IPS-NIHi11 (cell line): ENCODE measurements at places on chromosomes 5 and 9.

GRCh38 chr9:22158927-22159346, 149.8 kb upstream of the CDKN2B start:
- no peak for DNase-seq

DNA sequence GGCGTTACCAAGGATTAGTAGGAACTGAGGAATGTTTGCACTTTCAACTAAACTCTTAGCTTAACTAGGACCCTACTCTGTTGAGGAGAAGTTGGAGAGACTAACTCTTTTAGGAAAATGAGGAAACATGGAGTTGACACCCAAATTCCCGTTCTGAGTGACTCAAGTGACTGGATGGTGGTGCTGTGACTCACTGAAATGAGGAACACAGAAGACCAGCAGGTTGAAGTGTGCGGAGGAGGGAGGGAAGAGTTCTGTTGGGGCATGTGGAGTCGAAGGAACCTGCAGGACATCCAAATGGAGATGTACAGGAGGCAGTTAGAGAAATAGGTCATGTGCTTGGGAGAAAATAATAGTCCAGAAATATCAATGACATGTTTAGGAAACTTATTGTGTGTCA, 8.2 kb downstream of the HEXB start:
- no peak for DNase-seq

GRCh38 chr9:131752231-131752884, 12.5 kb upstream of the RAPGEF1 start:
- DNase-seq = no peak

DNA sequence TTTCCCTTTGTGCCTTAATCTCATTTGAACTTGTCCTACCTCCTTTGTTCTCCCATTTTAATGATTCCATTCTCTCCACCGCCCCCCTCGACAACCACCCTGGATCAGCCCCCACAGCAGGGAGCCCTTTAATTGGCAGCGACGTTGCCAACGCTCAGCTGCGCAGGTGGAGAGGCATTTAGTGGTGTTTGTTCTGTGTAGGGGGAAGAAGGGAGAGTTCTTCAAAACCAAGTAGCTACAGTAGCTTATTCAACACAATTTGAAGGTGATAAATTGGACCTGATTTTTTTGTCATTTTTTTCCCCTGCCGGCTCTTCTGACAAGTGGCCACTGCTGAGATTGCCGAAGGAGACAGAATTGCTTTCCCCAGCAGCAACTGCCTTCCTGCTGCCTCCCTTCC, 499.1 kb downstream of the CDK5RAP2 start:
- no peak for DNase-seq

DNA sequence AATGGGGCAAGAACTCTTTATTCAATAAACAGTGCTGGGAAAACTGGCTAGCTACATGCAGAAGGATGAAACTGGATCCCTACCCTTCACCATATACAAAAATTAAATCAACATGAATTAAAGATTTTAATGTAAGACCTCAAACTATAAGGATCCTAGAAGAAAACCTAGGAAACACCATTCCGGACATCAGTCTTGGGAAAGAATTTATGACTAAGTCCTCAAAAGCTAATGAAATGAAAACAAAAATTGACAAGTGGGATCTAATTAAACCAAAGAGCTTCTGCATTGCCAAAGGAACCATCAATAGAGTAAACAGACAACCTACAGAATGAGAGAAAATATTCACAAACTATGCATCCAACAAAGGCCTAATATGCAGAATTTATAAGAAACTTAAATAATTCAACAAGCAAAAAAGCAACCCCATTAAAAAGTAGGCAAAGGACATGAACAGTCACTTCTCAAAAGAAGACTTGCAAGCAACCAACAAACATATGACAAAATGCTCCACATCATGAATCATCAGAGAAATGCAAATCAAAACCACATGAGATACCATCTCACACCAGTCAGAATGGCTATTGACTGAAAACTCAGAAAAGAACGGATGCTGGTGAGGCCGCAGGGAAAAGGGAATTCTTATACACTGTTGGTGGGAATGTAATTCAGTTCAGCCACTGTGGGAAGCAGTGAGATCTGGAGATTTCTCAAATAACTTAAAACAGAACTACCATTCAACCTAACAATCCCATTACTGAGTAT, 104.3 kb upstream of the MAP3K1 start:
- no peak for DNase-seq

- DNase-seq = no peak
Observed at GRCh38 chr5:128154943-128155342, 71.4 kb downstream of the SLC12A2 start.

GRCh38 chr5:180071531-180072255, at the start of gene RNF130:
Gene RNF130, minus strand, starts transcription at chr5:180071759. Its CDS starts 57 bp downstream, at chr5:180071702.
- DNase-seq = peak; percentile 97

DNA sequence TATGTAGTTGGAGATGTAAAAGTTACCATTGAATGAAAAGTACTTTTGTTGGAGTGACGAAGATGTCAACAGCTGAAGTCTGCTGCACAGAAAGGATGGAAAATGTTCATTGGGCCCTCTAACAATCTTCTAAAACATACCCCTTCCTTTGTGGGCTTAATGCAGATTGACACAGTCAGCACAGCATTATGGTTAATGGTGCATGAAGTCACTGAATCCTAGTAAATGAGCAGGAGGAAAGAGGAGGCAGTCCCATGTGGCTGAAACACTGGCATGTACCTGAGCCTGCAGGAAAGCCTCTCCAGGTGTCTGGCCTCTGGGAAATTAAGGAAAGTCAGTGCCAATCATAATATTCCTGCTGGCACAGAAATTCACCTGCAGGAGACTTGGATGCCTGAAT, 153.8 kb downstream of the ARL15 start:
- no peak for DNase-seq

GRCh38 chr5:179606071-179606909, 17.2 kb downstream of the HNRNPH1 start:
- no peak for DNase-seq

DNA sequence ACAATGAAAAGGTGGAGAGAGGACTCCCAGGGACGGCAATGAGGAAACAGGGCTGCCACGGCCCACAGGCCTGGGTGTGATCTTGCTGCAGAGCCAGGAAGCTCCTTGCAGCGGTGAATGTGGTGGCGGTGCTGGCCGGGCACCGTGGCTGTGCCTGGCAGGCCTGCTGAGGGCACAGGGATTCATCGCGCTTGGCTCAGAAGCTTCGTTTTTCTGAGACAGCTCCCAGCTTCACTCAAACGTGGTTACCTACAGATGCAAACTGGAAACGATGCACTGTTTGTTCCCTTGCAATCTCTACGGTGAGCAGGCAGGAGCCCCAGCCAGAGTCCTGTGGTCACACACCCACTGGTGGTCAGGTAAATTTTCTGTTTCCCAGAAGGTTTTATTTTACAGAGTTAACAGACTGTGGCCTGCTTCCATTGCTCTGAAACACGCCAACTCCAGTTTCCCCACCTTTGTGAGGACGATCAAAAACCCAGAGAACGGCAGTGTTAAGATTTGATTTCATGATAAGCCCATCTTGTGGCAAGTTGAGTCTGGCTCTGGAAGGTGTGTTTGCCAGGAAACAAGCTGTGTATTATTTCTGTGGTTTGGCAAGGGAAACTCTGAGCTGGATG, 183.9 kb downstream of the AUH start:
- no peak for DNase-seq

GRCh38 chr5:150486402-150487198, 21.3 kb upstream of the NDST1 start:
- peak; percentile 84 for DNase-seq

DNA sequence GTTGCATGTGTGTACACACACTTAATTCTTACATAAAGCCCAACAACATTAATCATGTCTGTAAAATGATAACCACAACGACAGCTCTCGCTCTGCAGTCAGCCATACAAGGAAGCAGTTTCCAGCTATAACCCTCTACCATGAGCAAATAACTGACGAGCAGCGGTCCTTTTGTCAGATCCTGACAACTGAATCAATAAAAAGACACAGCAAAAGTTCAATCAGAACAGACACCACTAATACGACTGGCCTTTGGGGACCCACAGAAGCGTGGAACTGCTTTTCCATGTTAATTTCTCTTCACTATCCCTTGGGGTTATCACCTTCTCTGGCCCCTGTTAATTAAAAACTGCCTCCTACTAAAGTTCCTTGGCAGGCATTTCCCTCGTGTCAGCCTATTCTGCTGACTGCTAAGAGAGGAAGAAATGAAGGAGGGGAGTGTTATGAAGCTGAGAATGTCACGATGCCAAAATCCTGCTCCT, 722.8 kb upstream of the GRAMD2B start:
- DNase-seq = no peak

DNA sequence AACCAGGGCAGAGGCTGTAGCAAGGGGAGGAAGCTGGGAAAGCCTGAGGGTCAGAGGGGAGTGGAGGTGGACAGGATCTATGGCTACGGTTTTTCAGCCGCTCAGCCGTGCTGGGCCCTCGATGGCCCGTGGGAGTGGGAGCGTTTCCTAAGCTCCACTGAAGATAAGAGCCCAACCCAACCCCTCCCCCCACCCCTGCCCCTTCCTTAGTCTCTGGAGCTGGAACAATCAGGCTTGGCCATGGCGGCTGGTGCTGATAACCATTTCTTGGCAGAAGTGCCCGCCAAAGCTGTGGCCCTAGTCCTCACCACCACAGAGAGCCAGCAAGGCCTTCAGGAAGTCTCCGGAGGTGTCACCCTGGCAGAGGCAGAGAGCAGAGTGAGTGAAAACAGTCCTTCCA, 20.3 kb upstream of the TNIP1 start:
- DNase-seq = no peak

DNA sequence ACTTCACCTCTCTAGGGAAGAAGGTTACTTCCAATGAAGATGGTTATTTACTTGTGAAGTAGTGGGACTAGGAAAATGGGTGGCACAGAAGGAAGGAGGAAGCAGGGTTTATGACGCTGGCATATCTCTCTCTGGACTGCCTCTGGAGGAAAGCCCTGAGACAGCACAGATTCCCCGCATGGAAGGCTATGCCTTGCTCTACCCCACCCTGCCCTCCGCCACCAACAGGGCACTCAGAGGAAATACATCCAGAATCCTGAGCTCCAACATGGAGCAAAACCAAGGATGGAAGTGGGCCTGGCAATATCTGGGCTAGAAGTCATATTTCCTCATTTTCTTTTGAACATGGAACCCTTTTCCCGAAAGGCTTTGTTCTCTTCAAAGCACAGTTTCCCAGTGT, 346.9 kb downstream of the ZSWIM6 start:
- peak; percentile 53 for DNase-seq

- peak; percentile 84 for DNase-seq
Observed at GRCh38 chr9:89564346-89564878, 40.4 kb upstream of the GADD45G start.

- DNase-seq = no peak
Observed at GRCh38 chr5:45643056-45643455, 53.1 kb downstream of the HCN1 start.

DNA sequence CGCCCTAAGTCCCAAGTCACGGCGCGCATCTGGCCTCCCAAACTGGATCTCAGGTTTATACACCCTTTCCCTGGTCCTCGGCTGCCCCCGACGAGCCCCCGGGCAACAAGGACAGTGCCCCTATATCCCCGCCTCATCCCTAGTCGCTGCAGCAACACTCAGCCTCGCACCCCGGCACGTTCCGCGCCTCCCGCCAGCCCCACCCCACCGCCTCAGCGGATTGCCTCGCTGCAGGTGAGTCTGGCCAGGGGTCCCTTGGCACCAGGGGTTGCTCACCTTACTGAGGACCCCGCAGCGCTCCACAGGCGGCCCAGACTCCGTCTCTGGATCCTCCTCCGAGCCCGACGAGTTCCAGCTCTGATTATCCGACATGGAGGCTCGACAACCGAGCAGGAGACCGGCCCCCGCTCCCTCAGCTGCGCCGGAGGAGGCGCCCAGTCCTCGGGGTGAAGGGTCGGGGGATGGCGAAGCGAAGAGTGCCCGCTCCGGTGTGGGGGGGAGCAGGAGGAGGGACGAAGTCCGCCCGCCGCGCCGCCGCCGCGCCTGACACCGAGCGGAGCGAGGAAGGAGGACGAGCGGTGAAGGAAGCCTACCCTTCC, 494 bp downstream of the CERT1 start:
- DNase-seq = peak; percentile 40

GRCh38 chr5:125205601-125206225, 459.3 kb upstream of the ZNF608 start:
- no peak for DNase-seq

GRCh38 chr5:155676967-155677366, 650.0 kb upstream of the SGCD start:
- no peak for DNase-seq

- DNase-seq = no peak
Observed at GRCh38 chr5:41918105-41918504, 7.0 kb upstream of the FBXO4 start.

GRCh38 chr5:73499187-73499586, 945 bp downstream of the BTF3 start:
- no peak for DNase-seq

DNA sequence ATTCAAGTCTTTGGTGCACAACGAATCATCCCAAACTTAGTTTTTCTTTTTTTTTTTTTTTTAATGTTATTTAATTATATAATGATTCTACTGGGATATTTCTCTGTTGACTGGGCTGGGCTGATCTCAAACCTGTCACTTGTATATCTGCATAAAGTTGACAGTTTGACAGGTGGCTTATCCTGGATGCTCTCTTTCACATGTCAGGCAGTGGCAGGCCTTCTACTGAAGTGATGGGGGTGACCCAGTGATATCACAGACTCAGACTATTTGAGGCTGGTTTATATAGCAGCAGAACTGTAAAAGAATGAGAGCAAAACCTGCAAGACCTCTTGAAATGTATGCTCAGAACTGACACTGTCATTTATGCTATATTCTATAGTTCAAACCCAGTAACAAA, 1813.5 kb upstream of the CDH6 start:
- no peak for DNase-seq

DNA sequence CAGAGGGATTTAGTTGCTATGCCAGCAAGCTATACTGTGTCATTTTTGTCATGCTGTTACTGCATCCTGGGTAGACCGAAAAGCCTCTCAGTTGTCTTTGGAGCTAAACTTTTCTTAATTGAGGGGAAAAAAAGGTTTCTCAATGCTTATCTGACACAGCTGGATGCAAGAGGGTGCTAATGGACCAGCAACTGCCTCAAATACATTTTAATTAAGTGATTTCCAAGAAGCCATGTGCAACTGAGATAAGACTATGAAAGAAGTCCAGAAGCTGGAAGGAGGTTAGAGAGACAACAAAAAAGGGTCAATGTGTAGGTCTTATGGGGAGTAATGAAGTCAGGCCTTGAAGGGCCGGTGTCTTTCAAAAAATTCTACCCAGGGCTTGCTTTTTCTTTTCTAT, 465.7 kb upstream of the DMAC1 start:
- DNase-seq = no peak

DNA sequence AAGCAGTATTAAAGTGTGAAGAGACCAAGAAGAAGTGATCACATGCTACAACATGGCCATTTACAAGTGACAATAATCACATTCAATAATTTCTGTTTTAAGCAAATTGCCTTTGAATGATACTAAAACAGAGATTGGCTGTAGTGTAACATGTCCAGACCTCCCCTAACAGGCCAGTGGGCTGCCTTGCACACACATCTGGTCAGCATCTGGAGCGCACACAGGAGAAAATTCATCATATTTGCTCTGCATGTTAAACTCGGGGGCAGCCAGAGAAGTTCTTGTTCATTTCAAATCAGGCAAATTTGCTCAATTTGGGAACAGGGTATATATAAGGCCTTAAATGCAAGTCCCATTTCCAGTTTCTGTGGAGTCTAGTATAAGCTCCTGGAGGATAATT, 111.1 kb upstream of the FBXL7 start:
- DNase-seq = no peak
